ENCODE measurements at places on chromosomes 4 and X. TPM values are rescaled to one million over a fixed set of nuclear protein-coding genes. Genes with fewer than 3 reads are reported as not detected.

Gene STPG2
- not detected for total RNA-seq

Gene GASK1B
- total RNA-seq: not detected

Gene ZBTB49
- total RNA-seq: 9.4 TPM

Gene PHKA1
- 3.0 TPM for total RNA-seq

Gene SULT1B1
- total RNA-seq: 4.7 TPM

All from T-helper 2 cell treated with Interferon-gamma antibody and Interleukin-4, amounts not matched to agents 100 ng/mL and 5 ng/mL, for 36 hours (primary cell).